Memory B cell (primary cell): ENCODE measurements at places on chromosomes 4 and X.

GRCh38 chr4:88419874-88420273 is 37.0 kb upstream of the HERC5 start:
- DNase-seq = no peak

DNA sequence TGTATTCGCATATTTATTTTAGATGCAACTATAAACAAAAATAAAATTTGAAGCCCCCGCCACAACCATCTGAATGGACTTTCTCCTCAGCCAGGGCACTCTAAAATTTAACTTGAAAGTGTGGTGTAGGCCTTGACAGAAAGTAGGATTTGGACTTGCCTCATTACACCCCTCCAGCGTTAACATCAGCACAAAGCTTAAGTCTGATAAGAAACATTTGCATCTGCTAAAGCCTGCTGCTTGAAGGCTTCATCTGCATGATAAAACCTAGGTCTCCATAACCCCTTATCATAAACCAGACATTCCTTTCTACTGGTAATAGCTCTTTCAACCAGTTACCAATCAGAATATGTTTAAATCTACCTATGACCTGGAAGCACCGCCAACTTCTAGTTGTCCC is 1046.5 kb downstream of the FAT4 start:
- DNase-seq = no peak

DNA sequence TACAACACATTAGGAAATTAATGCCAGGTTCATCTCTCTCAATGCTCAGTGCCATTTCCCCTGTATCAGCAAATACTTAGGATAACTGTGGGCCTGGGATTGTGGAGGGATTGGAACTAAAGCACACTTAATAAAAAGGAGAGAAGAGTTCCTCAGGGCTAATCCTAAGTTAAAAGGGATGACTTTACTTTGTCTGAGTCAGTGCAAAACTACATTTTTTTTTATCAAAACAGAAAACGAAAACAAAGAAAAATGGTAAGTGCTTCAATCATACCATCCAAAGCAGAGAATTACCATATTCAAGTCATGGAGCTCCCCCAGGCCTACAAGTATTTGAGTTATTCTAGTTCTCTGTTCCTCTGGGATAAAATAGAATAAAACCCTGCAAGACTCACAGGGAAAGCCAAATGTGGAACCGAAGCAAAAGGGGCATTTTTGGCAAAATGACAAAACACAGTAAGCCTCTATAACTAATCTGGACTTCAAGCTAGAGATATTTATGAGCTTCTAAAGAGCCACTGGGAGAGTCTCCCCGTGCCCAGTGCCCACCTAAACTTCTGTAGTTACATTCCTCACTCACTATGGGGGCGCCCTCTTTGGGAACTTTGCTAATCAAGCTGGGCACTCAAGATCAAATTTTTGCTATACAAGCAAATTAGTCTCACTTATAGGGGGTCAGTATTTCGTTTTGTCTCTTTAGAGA is 53.4 kb downstream of the PALLD start:
- no peak for DNase-seq

DNA sequence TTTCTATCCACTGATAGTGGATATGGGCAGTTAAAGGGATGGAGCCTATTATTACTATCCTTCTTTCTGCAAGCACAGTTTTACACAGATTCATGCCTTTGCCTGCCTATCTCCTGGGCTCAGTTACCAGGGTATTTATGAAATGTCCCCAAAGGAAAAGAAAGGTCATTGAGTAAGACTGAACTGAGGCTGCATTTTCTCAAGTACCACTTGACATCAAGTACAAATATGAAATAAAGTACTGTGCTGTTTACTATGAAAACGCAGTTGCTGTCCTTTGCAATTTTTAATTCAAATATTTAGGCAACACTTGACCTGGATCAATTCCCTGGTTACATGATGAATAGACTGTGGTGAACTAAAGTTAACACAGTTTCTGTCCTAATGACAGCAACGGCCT is 23.5 kb upstream of the SPANXN4 start:
- DNase-seq = no peak

GRCh38 chrX:31227250-31227649 is 155.4 kb upstream of the FTHL17 start:
- no peak for DNase-seq

DNA sequence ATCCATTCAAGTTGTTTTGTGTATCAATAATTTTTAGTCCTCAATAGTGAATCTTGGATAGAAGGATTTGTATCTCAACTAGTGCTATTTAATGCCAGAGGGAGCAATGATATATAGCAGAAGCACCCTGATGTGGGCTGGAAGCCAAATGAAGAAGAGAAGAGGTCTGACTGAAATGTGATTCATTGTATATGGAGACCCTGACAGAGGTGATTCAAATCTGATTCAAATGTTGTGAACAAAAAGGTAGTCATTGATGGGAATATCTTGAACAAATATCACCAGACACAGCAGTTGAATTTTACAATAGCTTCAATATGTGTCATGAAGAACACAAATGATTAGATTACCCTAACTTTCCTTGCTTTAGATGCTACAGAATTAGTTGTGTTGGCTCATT is 27.5 kb upstream of the SULT1B1 start:
- no peak for DNase-seq

GRCh38 chrX:39729981-39730661 is 367.6 kb downstream of the BCOR start:
- DNase-seq = no peak

DNA sequence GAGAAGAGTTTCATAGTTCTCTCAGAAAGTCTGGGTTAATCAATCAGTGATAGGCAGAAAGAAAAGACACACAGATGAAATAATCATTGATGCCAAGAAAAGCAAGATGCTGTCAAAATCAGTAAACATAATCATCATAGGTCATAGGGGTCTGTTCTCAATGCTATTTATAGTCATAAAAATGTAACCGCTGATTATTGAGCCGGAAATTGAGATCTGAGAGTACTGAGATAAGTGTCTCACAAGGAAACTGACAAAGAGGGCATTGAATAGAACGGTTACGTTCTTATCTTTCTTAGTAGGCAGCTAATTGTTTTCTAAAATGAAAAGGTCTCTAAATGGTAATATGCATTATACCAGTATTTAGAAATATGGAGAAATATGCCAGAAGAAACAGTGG is 1686.1 kb upstream of the AGA start:
- DNase-seq = no peak

DNA sequence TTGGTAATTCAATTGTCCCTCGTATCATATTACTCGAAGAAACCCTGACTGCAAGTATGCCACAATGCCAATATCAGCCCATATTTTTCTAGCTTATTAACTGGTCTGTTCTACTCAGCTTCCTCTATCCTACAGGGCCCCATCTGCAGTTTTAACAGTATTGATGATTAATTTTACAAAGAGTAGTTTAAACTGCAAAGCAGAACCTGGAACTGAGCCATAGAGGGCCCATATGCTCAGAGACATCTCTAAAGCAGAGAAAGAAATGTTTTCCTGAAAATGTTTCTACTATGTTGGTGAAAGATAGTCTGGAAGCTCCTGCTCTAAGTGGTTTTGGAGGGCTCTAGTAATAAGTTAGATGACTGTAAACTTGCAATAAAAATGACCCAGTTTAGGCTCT is 259.4 kb upstream of the CENPE start:
- no peak for DNase-seq

DNA sequence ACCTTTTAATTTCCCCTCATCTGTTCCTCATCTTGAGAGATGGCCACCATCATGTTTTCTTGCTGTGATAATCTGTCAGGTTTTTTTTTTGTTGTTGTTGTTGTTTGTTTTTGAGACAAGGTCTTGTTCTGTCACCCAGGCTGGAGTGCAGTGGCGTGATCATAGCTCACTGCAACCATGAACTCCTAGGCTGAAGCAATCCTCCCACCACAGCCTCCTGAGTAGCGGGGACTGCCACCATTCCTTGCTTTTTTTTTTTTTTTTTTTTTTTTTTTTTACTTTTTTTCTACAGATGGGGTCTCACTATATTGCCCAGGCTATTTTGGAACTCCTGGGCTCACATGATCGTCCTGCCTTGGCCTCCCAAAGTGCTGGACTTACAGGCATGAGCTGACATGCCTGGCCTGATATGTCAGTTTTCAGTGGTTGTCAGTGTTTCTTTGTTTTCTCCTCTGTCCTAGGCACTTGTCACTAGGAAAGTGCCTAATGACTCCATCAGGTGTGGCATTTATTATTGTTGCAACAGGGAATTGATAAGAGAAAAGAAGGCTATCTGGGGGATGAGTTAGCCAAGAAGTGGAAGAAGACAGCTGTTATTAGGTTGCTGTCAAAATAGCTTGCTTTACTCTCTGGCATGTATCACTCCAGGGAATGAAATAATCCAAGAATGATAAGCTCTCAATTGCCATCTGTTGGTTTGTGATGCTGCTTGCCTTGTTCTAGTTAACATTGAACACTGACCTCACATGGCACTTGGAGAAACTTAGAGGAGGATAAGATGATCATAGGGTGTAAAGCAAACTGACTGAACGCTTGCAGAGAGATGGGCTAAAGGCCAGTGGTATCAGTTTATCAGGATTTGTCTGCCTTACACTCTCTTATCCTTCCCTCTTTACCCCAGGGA is 41.7 kb downstream of the TMEM164 start:
- no peak for DNase-seq

DNA sequence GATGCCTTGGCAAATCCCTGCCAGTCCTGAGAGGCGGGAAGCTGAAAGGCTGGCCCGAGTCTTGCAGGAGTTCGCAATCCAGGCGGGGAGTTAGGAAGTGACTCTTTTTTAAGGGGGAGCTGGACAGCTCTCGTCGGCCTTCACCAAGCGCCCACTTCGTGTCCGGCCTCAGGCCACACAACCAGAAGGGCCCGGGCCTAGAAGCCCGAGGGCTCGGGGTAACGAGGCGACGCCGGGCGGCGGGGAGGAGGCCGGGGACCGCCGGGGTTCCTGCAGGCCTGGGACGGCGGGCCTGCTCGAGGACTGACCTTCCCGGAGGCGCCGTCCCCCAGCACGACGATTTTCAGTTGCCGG is 395 bp downstream of the RAB28 start:
- no peak for DNase-seq

GRCh38 chrX:51766546-51766945 is 23.3 kb downstream of the GSPT2 start:
- no peak for DNase-seq

- no peak for DNase-seq
Observed at GRCh38 chr4:24603343-24603742, 19.0 kb upstream of the DHX15 start.

- no peak for DNase-seq
Observed at GRCh38 chr4:42767669-42768068, 110.8 kb upstream of the ATP8A1 start.

DNA sequence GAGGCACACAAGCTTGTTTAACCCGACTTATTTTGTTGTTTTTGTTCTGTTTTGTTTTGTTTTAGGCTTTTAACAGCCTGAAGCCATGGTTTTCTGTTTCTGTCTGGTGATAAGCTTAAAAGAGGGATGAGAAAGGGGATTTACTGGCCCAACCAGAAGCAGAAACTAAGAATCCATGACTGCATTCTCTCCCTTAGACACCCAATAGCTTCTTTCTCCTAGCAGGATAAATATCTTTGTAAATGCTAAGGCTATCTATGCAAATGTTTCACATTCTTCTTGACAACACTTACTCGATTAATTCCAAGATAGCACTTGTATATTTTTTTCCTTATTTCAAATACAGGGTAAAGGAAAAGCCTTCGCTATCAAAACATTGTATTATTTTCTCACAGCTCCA is 53.7 kb upstream of the SMAD1 start:
- no peak for DNase-seq

- no peak for DNase-seq
Observed at GRCh38 chr4:10023806-10024205, 2.5 kb upstream of the SLC2A9 start.

GRCh38 chr4:5143940-5144339 is 92.7 kb downstream of the STK32B start:
- DNase-seq = no peak

DNA sequence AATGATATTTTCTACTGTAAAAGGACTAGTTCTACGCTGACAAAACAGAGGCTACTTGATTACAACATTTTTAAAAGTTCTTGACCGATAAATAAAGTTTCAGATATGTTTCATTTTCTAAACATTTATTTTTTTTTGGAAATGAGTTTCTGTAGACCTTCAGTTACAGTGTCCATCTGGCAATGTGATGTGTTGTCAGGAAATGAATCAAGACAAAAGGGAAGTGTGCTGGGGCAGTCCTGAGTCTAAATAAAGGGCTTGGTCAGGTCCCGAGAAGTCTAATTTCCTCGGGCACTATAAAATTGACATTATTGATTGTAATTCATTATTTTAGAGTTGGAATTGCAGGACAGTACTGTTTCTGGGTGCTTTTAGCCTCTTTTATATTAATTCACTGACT is 57.0 kb upstream of the FTHL17 start:
- DNase-seq = no peak

- DNase-seq = no peak
Observed at GRCh38 chr4:38791010-38791409, 8.2 kb upstream of the TLR10 start.

DNA sequence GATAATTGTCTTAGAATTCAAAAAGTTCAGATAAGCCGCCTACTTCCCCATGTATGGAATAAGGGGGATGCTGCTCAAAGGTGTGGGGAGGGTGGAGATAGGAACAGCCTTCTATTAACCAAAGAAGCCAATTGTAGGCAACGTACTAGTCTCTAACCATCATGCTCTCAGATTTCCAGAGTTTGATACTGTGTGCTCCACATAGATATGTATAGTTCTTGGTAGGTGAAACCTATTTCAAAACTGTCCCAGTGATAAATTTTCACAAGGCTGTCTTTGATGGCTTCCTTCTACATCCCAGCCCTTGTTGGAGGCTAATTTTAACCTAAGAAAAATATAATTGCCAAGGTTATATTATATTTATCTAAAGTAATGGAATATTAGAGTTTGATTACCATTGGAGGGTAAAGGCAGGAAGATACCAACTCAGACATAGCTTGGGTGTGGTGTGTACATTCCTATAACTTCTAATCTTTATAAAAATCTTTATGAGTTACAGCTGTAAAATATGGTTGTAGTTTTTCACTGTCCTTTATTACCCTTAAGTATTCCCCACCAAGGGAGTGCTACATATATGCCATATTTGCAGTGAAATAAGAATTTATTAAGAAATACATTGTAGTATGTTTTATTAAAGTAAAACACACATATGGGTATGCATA is 87.7 kb downstream of the SLC4A4 start:
- no peak for DNase-seq

GRCh38 chr4:132564920-132565319 is 584.2 kb upstream of the PCDH10 start:
- no peak for DNase-seq

GRCh38 chr4:48024522-48024921 is 8.0 kb downstream of the NIPAL1 start:
- no peak for DNase-seq

DNA sequence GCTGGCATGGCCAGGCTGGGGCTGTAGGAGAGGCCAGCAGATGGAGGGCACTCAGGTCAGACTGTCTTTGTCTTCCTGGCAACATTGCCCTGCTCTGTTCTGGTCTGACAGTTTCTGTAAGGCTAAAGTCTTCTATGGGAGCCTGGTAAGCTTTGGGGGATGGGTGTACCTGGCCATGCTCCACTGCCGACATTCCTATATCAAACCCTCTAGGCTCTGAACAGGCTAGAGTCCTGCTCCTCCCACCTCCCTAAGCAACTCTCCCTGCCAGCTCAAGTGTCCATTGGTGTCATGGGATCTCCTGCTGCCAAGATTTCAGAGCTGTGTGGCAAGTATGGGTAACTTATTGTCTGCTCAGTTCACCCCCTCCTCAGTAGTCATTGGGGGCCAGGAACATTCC is 163.5 kb upstream of the UGT8 start:
- DNase-seq = no peak
